ENCODE measurements at places on chromosomes 2 and 18.

DNA sequence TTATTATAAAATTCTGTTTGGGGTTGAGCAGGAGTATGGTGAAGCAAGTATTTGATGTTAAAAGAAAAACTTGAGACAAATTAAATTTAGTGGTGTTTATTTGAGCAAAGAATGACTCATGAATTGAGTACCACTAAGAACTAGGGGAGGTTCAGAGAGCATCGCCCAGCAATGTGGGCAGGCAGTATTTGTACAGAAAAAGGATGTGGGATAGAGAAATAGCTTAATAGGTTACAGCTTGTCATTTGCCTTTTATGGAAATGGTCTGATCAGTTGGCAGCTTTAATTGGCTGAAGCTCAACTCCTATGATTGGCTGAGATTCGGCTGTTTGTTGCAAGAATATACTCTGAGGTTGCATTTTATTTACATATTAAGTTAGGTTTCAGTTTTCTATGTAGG is 68.2 kb downstream of the LRATD1 start:
- DNase-seq = no peak

- no peak for DNase-seq
Observed at GRCh38 chr2:218161644-218162043, 5.1 kb downstream of the CXCR1 start.

DNA sequence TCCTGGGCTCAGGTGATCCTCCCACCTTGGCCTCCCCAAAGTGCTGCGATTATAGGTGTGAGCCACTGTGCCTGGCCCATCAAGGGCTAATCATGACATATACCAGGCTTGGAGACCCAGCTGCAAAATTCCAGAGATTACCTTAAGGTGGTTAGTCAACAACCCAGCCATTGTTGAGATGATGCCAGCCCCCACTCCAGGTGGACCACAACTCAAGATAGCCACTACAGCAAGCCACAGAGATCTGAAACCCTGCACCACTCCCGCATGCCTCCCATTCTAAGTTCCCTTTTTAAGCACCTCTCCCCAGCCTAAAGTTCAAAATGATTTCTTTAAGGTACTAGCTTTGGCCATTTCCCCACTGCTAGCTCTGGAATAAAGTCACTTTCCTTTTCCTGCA is 4.6 kb upstream of the CLK1 start:
- no peak for DNase-seq

DNA sequence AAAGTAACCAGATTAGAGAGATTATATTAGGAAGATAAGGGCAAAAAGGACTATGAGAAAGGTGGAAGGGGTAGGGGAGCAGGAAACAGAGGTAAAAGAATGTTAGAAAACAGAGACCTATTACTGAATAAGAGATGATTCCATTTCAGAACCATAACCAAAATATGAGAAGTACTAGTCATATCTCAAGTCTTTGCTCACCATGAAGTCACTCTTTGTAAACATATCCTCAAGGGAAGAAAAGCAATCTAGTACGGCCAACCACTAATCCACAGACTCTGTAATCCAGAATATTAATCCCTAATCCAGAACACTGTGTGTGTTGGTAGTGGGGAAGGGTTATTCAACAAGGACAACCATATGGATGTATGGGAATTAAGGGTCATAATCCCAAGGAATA is 92.0 kb downstream of the CDCA7 start:
- no peak for DNase-seq

- peak; percentile 63 for DNase-seq
Observed at GRCh38 chr2:235493775-235494715, at the start of gene AGAP1. AGAP1 (plus strand) TSS chr2:235494043.

GRCh38 chr18:56026509-56026908 is 438.5 kb upstream of the TCF4 start:
- DNase-seq = no peak

GRCh38 chr2:20584045-20584398 is 66.9 kb downstream of the HS1BP3 start:
- no peak for DNase-seq

DNA sequence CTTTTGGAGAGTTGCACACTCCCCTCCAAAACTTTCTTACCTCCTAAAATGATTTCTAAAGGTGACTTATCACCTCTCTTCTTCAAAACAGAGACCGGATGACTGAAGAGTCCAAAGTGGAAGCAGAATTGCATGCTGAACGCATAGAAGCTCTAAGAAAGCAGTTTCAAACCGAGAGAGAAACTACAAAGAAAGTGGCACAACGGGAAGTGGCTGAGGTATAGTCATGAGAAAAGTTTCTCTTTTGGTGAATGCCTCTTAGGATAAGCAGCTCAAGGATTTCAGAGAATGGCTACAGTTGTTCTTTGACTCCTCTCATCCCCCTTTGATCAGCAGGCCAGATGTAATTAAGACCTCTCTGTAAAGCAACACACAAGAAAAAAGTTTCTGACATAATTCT is 73.6 kb downstream of the GTF3C3 start:
- DNase-seq = no peak

DNA sequence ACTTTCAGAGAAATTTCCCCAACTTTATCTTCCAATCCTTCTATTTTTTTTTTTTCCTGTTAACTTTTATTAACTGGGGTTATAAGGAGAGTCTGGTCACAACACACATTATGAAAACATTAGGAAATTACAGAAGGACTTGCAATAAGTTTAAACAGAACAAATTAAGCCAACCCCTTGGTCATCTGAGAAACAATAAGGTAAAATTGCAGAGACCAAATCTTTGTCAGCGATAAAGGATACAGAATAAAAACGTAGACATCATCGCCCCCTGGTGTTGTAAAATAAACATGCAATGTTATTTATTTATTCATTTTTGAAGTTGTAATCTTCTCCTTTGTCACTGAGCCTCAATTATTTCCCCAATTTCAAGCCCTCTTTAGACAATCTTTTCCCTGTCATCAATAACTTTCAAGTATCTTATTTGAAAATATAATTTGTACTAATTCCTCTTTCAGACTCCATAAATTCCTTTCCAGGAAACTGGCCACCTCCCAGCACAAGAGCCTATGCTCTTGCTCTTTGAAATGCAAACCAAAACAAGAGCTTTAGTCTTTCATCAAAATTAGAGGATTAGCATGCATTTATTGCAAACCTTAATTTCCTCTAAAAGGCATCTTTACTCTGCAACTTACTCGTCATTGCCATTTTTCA is 19.5 kb downstream of the G6PC2 start:
- peak; percentile 39 for DNase-seq

DNA sequence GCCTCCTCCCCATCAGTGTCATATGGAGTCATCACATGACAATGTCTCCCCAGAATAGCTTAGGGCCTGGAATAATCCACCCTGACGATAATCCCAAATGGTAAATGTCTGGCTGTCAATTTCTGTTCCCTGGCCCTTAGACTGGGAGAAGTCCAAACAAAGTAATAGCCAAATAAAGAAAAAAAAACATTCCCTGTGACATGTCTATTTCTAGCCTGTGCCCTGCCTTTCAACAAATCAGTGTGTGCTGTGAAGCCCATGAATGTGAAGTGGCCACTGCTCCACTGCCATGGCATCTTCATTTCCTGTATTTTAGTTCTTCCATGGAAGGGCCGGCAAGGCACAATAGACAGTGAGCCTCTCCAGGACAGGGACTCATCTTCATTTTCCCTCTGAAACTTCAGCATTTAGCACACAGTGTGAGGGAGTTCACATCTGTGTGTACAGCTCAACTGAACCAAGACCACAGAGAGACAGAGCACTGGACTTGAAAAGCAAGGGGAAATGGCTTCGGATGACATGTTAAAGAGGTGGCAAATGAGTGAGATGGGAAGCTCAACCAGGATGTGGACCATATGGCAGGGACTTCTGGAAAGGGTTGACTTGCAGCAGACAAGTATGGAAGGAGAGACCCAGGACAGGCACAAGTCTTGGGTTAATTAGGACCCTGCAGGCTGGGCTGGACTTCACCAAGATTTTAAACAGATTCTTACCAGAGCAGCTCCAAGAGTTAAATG is 140.0 kb downstream of the ANTXR1 start:
- DNase-seq = no peak

- no peak for DNase-seq
Observed at GRCh38 chr2:1032030-1032429, 81.4 kb downstream of the SNTG2 start.

DNA sequence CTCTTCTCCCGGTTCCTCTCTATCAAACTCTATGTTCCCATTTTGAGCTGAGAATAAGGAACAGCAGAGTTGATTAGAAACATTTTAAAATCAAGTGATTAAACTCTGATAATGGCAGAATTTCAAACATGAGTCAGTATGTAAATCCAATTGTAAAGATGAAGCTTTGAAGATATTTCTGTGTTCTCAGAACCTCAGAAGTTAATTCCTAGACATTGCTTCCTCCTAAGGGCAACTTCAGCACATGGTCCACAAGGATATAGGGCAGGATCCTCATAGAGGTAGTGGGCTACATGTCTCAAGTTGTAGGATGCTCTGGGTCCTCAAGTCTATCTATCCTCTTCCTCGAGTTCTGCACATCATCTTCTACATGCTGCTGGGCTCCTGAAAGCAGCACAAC is 46.3 kb downstream of the QPCT start:
- no peak for DNase-seq

- no peak for DNase-seq
Observed at GRCh38 chr2:45943219-45944044, 292.0 kb downstream of the PRKCE start.

DNA sequence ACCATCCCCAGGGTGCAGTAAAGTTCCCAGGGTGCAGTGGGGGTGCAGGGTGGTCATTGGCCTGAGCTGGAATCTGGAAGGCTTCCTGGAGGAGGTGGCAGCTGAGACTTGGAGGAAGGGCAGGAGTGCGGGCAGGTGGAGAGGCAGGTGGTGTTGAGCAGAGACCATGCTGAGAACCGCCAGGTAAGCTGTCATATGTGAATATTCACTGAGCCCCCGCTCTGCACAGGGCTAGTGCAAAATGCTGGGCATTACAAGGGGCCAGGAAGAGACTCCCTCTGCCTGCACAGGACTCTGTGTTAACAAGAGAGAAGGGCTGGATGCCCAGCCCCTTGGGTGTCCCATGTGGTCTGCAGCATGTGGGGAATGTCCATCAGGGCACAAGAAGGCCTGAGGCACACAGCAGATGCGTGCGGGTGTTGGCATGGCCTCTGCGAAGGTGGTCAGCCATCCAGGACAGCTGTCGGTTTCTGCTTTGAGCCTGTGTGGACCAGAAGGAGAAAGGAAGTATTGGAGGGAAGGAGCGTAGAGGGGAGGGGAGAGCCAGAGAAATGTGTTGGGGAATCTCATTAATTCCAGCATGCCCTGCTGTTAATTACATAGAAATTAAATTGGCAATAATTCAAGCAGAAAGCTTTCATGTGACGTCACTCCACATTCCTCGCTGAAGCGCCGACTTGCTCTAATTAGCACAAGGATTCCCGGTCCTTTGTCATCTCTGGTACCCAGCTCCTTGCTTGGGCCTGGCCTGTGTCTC is 62.8 kb upstream of the OTOS start:
- no peak for DNase-seq

DNA sequence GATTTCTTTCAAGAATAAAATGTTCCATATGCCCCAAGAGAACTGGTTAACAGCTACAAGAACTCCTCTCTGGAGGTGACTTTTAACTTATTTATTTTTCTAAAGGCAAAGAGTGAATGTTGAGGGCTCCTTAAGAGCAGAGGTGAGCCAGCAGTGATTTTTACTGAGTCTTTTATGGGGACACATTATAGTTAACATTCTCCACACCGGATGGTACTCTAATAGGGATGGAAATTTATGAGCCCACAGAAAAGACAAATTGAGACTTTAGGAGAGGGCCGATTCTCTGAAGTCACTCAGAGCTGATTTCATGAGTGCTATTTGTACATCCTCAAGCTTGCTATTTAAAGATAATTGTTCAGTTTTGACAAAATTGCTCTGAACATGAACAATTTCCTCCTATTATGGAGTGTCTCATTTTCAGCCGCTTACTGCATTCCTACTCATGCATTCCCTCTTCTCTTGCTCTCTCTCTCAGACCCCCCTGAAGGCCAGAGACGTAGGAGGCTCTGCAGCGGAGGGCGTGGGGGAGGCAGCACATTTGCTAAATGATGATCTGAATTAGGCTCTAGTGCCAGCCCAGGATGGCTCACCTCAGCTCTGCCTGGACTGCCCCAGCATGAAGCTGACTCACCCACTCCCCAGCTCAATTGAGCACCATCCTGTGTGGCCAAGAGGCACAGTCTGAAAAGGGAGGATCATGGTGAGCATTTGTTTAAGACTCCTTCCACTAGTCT is 5.9 kb upstream of the RPL37A start:
- no peak for DNase-seq

DNA sequence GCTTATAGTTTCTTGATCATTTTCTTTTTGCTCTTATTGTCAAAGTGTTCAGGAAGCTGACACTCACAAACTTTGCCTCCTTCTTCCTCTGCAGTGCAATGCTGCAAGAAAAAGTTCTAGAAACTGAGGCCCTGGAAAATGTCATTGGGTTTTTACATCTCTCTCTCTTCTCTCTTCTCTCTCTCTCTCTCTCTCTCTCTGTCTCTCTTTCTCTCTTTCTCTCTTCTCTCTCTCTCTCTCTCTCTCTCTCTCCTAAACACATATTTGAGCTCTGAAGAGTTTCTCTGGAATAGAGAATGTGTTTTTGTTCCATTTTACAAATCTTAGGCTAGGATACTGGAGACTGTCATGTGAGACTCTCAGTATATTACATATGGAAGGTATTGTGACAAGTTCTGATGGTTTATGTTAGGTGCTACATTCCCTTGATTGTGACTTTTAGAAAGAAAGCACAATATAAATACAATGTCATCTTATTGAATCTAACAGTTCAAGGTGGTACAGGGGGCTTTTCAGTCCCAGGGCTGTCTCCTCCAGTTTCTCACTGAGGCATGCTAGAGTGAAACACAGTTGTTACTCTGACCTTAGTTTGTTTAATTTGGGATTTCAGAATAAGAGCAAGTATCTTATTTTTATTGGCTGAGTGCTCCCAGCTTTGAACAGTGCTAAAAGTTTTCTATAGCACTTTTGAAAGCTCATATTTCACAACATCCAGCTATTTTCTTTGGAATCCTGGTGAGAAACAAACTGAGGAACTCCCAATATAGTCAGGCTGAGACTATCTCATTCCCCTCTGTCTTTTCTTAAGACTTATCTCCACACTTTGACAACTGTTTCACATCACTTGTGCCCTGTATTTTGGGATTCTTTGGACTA is 41.4 kb upstream of the EHBP1 start:
- DNase-seq = no peak

DNA sequence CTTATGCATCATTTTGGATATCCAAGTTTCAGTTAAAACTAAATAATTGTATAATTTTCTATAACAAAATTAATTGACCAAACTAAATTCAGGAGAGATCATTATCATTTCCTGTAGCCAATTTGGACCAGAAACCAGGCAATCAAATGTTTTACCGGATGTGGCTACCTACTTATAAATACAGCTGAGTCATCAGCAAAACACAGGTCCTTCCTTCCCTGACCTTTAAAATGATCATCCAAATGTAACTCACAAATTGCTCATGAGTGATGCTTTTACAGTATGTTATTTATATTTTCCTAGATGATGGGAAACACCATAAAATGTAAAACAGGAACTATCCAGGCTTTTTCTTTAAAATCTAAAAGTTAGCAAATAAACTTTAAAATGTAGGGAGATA is 133.7 kb downstream of the CBLN2 start:
- no peak for DNase-seq
